AG20443 (cell line): ENCODE measurements at places on chromosomes 7 and 10.

DNA sequence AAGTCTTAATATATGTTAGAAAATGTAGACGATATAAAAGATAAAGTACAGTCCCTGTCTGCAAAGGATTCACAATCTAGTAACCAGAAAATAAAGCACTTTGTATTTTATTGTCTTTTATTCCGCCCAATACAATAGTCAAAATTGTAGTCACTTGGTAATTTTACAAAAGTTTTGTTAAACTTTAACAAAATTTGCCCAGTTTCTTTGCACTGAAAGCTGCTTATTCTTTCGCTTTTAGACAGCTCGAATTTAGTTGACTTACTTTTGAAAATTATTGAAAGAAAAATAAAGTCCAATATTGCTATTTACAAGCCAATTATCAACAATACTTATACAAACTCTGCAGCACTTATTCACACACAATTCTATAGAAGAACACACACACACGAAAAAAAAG is 534.9 kb upstream of the LRRTM3 start:
- DNase-seq, result no peak

DNA sequence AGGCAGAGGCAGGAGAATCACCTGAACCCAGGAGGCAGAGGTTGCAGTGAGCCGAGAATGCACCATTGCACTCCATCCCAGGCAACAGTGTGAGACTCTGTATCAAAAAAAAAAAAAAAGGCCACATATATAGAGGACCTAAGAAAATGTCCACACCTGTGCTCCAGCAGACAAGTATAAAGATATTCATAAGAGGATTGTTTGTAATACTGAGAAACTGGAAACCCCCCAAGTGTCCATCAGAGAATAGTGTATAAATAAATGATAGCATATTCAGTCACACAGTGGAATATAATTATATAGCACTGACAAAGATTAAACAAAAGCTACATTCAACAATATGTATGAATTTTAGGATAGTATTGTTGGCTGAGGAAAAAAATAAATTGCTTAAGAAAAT is 1050.6 kb downstream of the GRM8 start:
- DNase-seq, result no peak

- no peak for DNase-seq
Observed at GRCh38 chr10:129541200-129541599, 74.2 kb downstream of the MGMT start.

GRCh38 chr7:23593706-23594105 is 3.5 kb upstream of the CCDC126 start:
- no peak for DNase-seq

- peak; percentile 82 for DNase-seq
Observed at GRCh38 chr7:82443036-82443546, 486 bp downstream of the CACNA2D1 start.

DNA sequence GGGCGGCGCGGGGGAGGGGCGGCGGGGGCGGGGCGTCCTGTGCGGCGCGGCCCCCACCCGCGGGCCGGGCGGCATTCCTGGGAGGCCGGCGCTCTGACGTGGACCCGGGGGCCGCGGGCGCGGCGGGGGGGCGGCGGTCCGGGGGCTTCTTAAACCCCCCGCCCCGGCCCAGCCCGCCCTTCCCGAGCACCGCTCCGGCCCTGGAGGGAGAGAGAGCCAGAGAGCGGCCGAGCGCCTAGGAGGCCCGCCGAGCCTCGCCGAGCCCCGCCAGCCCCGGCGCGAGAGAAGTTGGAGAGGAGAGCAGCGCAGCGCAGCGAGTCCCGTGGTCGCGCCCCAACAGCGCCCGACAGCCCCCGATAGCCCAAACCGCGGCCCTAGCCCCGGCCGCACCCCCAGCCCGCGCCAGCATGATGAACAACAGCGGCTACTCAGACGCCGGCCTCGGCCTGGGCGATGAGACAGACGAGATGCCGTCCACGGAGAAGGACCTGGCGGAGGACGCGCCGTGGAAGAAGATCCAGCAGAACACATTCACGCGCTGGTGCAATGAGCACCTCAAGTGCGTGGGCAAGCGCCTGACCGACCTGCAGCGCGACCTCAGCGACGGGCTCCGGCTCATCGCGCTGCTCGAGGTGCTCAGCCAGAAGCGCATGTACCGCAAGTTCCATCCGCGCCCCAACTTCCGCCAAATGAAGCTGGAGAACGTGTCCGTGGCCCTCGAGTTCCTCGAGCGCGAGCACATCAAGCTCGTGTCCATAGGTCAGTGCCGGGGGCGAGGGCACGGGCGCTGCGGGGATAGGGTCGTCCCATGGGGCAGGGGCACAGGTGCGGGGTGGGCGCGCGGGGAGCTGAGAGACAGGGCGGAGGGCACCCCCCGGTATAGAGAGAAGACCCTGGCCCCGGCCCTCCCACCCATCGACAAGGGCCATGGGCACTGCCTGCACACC is at the start of gene FLNC:
FLNC (plus strand) TSS at position 176 of the 947 bp plus-strand sequence; CDS start at position 408, 232 bp downstream.
- peak; percentile 92 for DNase-seq

DNA sequence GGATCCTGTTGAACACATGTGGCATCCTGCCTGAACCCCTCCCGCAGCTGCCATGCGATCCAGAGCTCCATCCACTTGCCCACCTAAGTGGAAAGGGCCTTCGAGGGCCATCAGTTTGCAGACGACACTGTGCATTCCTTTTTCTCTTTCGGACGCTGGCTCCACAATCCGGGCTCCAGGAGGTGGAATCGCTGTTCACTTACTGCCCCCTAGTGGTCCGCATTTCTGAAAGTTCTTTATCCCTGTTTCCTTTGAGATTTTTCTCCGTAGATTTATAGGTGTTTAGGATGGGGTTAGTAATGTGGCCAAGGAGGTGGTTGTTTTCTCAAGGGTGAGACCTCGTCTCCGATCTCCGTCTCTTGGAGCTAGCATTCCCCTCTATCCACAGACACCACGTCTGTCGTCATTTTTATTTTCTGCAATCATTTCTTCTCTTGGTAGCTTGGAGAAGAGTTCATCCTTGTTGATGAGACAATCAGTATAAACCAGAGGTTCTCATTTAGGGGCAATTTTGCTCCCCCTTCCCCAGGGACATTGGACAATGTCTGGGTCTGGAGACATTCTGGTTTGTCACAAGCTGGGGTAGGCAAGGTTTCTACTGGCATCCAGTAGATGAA is 204.6 kb downstream of the ARHGAP21 start:
- DNase-seq, result peak; percentile 85

DNA sequence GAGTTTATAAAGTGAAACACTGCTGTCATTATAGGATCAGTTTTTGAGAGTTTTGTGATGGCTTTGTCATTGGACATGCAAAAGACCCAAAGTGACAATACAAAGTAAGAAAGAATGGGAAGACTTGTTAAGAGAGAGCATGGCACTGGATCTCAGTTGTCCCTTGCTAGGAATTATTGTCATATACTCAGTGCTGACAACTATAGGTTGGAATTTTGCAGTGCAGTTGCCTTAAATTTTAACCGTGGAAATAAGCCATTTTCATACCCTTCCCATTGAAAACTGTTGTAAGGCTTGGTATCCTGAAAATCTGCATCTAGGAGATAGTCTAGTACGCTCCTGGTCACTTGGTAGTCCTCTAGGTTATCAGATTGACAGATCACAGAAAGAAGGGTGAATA is 1156.7 kb downstream of the GATA3 start:
- no peak for DNase-seq

DNA sequence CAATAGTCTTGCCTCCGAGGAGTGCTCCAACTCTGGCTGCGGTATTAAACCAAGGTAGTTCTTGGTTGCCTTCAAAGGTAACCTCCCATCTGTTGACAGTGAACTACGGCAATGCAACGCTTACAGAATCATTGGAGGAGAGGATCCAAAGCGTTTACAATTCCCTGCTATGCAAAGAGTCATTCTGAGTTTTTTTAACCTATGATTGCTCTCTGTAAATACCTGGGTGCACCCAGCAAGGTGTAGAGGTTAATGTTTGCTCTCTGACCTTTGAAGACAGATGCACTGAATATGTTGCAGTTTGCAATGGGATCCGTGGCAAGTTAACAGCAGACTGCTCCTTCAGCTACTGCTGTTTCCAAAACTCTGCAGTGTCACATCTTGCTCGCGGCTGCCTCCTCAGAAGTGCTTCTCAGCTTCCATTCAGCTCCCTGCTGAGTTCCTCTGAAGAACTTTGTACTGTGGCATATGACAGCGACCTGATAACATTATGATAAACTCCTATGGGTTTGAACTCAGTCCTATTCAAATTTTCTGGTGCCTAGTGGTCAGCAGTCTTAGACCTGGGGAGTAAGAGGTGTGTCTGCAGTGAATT is 29.0 kb downstream of the KIAA1217 start:
- no peak for DNase-seq

DNA sequence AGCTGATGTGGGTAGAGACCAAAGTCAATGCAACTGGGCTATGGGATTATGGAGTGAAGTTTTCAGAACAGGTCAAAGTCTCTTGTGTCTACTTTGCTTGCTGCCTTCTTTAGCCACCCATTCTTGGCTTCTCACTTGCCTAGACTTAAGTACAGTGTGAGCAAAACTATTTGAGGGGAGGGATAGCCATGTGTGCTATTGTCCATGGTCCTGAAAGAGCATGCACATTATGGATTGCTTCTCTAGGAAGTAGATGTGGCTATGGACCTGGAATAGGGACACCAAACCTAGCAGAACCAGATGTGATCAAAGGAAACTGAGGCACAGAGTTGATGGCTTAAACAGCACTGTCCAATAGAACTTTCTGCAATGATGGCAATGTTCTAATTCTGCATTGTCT is 81.9 kb upstream of the ZNF800 start:
- DNase-seq, result no peak

DNA sequence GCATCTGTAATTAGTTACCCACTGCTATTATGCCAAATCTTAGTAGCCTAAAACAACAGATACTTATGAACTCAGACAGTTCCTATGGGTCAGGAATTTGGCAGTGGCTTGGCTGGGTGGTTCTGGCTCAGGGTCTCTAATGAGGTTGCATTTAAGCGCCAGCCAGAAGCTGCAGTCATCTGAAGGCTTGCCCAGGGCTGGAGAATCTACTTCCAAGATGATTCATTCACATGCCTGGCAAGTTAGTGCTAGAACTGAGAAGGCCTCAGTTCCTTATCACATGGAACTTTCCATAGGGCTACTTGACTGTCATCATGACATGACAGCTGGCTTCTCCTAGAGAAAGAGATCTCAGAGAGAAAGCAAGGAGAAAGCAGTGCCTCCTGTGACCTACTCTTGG is 121.3 kb downstream of the AVL9 start:
- peak; percentile 77 for DNase-seq

DNA sequence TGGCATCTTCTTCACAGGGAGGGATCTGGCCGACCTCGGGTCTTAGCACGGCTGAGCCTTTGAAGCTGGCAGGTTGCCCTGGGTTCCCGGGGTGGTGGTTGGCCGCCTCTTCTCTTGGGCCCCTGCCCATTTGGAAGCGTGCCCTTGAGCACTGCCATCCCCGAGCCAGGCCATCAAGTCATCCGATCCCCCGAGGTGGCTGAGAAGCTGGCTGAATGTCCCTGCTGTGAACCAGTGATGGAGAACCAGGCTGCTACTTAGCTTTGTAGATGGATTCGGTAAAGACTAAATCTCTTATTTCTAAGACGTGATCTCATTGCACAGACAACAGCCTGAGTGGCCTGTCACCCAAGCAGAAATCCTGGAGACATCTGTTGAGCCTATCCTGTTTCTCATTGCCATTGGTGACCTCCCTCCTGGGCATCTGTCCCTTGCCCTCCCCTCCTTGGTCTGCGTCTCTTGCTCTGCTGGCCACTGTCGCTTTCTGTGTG is 74.3 kb downstream of the GRK5 start:
- peak; percentile 67 for DNase-seq

DNA sequence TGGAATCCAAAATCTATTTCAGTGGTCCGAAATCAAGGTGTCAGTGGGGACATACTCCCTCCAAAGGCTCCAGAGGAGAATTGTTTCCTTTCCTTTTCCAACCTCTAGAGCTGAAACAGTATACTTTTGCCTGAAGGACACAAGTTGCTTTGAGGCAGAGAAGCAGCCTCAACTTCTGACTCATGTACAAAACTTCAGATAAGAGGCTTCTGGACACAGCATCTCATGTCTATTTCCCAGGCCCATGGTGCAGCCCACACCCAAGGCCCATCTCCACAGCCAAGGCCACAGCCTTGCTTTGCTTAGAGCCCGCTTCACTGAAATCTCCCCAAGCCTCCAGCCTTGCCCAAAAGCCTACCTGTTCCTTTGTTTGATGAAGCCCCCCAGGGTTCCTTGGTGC is 68.9 kb downstream of the ZNF467 start:
- peak; percentile 36 for DNase-seq

- DNase-seq, result no peak
Observed at GRCh38 chr7:105339404-105340323, 49.1 kb downstream of the SRPK2 start.

DNA sequence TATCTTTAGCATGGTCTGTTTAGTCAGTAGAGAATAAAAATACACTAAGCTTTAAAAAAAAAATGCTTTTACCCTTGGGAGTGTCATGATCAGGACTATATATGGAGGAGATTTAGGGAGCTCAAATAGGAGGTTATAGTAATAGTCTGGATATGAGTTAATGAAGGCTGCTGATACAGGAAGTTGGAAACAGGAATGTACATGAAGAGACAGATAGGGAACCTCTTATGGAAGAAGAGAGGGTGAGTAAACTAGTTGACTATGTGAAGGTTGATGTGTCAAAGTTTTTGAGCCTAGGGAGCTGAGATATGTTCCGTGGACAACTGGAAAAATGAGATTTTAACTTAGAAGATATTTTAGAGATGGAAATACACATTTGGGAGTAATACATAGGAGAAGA is 472.0 kb upstream of the FZD8 start:
- DNase-seq, result no peak

GRCh38 chr7:113331155-113331898 is 213.0 kb upstream of the SMIM30 start:
- no peak for DNase-seq

DNA sequence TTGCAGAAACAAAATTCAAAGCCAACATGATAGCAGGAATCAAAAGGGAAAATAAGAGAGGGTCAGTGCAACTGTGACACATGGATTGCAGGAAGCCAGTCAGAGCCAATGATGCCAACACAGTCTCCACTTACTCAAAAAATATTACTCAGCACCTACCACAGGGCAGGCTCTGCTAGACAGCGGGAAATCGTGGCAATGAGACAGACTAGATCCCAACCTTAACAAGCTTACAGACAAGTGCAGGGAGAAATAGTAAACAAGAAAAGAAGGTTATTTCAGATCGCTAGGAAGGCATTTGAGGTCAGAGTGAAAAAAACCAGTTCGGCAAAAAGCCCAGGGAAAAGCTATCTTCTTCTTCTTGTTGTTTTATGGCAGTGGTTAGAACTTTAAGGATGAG is 45.2 kb upstream of the NPFFR1 start:
- no peak for DNase-seq

- DNase-seq, result no peak
Observed at GRCh38 chr7:139095194-139095659, 14.3 kb downstream of the ZC3HAV1 start.

GRCh38 chr7:2307690-2308107 is 6.5 kb downstream of the SNX8 start:
- DNase-seq, result no peak
